ENCODE measurements at places on chromosomes 1 and 21.

- DNase-seq: no peak
These were observed 110.7 kb upstream of the SLC45A1 start for GRCh38 chr1:8207202-8207601.

DNA sequence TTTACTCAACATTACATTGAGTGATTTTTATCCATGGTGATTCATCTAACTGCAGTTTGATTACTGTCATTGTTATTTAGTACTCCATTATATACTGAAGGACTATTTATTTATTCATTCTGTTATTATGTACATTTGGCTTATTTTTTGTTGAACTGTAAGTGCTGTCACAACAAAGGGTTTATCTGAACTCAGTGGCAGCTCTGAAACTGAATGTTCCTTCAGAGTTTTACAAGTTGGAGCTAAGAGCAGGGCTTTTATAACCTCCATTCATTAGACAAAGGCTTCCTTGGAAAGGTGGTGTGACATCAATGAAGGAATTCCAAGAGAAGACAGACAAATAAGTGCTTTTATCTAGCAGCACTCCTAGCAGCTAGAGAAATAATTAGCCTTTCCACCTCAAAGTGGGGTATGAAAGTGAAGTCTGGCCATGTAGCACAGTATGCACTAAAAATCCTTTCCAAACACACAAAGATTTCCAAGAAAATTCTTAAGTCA, 83.3 kb upstream of the GORAB start:
- no peak for DNase-seq

GRCh38 chr1:214418391-214418790, 133.0 kb downstream of the PTPN14 start:
- no peak for DNase-seq

- DNase-seq: no peak
These were observed 103.8 kb downstream of the TOMM20 start for GRCh38 chr1:235024711-235025421.

GRCh38 chr1:240235521-240236288, 144.0 kb downstream of the FMN2 start:
- no peak for DNase-seq

- DNase-seq: no peak
These were observed 841.1 kb downstream of the USP25 start for GRCh38 chr21:16570856-16571255.

DNA sequence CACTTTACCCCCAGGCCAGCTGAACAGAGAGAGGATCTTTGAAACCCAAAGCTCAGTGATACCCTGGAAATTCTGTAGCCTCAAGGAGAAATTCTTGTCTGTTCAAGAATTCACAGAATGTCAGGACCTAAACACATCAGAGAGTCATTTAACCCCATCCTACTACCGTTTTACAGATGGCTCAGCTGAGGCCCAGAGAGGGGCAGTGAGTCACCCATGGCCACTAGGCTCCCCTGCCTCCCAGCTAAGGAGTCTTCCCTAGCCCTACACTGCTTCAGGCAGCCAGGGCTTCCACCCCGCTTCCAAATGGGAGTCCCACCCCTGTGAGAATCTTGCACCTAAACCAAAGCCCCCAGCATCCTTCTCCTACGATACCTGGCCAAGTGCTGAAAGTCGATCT, 28.3 kb downstream of the VWA5B1 start:
- no peak for DNase-seq

- no peak for DNase-seq
These were observed 123.2 kb downstream of the PTPRC start for GRCh38 chr1:198761859-198762616.

DNA sequence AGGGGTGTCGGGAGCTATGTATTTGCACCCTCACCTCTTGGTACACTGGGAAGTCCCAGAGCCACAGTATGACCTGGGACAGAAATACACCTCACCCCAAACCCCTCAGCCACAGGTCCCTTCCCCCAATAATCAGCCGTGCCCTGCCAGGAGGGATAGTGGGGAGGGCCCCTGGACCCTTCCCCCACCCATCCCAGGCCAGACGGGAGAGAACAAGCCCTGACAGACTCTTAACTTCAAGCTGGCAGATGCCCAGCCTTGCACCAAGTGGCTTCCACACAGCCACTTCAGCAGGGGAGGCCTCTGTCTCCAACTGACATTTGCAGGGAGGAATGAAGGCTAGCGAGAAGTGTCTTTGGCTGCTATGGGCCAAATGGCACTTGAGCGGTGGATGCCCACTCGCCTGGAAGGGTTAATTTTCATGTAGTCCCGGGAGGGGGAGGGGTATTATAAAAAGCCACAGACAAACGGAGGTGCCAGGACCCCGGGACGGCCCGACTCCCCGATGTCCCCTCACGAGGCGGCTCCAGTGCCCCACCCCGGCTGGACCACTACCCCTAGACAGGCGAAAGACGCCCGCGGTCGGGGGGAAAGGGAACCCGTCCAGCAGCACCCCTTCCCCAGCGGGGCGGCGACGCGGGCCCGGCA, 495 bp downstream of the SYNC start:
- peak; percentile 48 for DNase-seq

GRCh38 chr1:221315330-221315729, 426.6 kb downstream of the DUSP10 start:
- DNase-seq: no peak

DNA sequence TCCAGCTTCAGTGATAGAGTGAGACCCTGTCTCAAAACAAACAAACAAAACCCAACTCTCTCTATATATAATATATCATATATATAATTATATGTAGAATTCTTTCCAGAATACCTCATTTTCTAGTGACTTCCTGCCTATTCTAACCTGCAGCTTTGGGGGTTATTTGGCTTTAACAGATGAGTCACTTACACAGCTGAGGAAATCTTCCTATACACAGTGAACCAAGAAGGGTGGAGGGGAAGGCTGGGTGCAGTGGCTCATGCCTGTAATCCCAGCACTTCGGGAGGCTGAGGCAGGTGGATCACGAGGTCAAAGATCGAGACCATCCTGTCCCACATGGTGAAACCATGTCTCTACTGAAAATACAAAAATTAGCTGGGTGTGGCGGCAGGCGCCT, 9.2 kb downstream of the RAB29 start:
- no peak for DNase-seq

- DNase-seq: peak; percentile 63
These were observed 1.2 kb upstream of the PTTG1IP start for GRCh38 chr21:44874497-44875315.

- no peak for DNase-seq
These were observed 24.2 kb downstream of the TNFRSF9 start for GRCh38 chr1:7916501-7916830.

DNA sequence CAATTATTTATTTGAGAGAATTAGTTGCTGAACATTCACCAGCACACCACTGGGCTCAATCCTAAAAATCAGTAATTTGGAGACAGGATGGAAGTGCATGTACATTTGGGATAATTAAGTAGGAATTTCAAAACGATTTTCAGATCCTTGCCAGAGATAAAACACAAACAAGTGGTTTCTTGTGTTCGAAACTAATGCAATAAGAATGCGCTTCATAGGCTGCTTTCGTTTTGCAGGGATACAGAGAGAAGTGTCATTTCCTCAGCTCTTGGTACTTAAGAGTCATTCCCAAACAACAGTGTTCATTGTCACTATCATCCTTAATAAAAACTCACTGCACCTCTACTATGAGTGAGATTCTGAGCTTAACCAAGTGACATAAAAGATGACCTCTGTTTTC, 20.6 kb upstream of the USP24 start:
- DNase-seq: no peak

DNA sequence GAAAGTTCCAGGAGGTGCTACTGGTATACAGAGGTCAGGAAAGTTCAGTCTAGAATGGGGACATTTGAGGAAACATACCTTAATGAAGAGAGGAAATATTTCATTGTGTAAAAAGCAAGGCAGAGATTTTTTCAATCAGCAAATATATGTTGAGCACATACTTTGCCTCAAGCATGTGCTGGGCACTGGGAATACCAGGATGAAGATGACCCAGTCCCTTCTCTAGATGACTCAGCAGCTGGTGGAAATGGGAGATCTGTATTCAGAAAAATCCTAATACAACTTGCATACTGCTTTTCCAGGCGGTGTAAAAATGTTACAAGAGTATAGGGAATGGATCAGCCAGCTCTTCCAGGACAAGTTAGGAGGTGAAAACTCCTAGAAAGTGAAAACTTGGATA, 229.3 kb downstream of the FGGY start:
- no peak for DNase-seq

DNA sequence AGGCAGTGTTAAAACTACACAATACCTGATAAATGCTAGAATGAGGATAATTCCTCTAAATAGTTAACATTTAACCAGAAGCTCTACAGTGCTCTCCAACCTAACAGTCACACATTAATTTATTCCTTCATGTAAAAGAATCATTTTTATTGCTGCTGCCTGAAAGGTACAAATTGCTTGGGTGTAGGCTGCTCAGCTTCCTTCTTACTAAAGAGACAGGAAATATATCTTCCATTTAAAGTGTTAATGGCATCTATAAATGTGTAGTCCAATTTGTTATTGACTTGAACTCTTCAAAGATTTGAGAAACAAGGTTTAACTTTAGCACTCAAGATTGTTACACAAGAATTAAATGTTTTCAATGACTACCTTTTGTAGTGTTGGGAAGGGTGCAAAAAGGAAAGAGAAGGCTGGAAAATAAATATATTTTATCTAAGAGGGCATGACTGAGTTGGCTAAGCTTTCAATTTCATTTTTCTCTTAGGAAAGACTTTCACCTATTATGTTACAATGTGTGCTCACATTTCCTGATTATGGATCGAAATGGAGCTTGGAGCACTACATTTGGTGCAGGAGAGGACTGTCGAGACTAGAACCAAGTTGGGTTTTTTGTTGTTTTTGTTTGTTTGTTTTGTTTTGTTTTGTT, 105.5 kb upstream of the CACYBP start:
- no peak for DNase-seq

DNA sequence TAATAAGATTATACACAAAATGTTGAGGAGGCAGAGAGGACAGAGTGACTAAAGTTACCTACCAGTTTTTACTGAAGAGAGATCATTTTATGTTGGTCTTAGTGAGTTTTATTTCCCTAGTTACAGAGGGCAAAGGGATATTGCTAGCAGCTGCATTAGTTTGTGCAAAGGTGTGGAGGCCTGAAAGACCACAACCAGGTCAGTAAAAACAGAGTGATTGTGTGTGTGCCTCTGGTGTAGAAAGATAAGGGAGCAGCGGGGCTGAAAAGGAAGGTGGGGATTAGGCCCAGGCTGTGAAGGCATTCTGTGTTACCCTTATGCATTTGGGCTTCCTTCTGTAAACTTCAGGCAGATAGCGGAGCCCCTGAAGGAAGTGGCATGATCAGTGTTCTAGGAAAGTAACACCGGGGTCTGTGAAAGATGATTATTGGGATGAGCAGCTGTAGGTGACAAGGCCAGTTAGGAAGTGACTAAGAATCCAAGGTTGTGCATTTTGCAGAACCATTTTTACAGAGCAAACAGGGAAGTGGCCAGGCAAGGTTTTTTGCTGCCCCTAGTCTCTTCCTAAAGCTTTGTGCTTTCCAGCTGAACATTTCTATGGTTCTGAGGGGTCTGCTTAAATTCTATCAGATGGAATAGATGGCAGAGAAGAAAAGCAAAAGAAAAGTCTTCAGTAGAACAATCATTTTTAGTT, 3.7 kb downstream of the GADD45A start:
- DNase-seq: no peak

GRCh38 chr1:226604560-226605317, 56.2 kb downstream of the STUM start:
- peak; percentile 71 for DNase-seq

- DNase-seq: no peak
These were observed 3.6 kb downstream of the LEPR start for GRCh38 chr1:65423884-65424572.

DNA sequence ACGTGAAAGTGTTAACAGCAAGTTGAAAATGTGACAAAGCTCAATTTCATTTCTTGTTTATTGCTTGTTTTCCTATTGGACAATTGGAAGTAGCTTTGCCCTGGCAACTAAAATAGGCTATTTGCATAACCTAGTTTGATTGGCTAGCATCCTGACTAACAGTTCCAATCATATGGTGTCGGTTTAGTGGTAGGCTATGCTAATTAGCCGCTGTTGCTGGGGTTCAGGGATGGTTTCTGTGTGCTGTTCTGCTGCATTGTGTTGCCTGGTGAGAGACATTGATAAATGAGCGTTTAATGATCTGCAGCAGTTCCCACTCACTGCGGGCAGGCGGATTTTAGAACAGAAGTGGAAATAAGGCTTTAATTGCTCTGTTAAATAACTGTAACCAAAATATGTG, 68.5 kb downstream of the DYRK1A start:
- DNase-seq: peak; percentile 98

DNA sequence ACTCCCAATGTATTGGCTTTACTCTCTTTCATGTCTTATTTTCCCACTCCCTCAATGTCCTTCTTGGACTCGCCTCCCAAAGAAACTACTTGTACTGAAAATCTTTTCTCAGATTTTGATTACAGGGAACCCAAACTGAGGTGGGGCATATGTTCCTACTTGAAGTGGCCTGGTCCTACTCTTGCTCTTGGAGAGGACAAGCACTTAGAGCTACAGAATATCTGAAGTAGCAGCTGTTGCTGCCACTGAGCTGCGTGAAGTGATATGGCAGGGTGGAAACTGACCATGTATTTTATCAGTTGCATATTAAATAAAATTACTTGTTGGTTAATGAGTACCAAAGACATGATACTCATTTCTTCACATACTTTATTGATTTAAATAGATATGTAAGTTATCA, 129.5 kb downstream of the TSEN15 start:
- no peak for DNase-seq

DNA sequence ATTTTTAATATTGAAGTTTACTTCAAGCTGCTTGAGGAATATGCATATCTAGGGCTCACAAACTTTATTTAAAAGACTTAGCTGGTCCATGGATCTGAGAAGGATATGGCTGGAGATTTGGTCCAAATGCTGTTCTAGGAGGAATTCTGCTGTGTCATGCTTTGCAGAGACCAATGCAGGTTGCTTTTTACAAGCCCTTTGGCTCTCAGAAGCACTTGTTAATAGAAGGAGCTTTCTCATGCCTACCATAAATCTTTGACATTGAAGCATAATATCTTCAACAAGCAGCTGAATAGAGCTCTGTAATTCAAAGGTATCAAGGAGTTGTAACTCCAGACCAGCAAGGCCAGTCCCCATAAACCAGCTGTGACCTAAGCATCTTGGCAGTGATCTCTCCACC, 299.1 kb downstream of the HHAT start:
- DNase-seq: no peak

DNA sequence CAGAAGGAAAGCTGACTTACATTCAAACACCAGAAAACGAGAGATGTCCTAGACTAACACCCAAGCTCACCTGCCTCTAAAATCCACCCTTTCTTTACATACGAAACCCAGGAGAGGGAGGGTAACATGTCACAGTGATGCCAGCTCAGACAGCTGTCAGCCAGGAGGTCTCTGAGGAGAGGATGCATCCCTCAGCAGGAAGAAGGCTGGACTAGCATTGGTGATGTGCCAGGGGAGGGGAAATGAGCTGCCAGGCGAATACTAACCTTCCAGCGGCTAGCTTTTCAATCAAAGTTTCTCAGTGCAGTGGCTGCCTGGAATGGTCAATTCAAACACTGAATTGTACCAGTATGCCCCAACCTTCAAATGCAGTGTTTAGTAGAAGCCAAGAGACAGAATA, 3.6 kb upstream of the UBE2G2 start:
- no peak for DNase-seq
